ENCODE measurements at places on chromosomes 12 and 14. TPM values are rescaled to one million over a fixed set of nuclear protein-coding genes. Genes with fewer than 3 reads are reported as not detected.

GPR33 gene
- not detected for total RNA-seq

TPH2 gene
- total RNA-seq, result not detected

SNRNP35 gene
- total RNA-seq, result 22.5 TPM

ERBB3 gene
- total RNA-seq, result 123 TPM

KICS2 gene
- total RNA-seq, result 6.1 TPM

CLEC4D gene
- 1.8 TPM for total RNA-seq

PLEKHD1 gene
- 4.3 TPM for total RNA-seq

NR4A1 gene
- 87.3 TPM for total RNA-seq

RNASE4 gene
- total RNA-seq, result 13.5 TPM

Data from metanephros (tissue), 2 donors.